ENCODE measurements at places on chromosomes 4 and X.

- DNase-seq, result no peak
These were observed 3.4 kb downstream of the PF4V1 start for GRCh38 chr4:73856518-73856917.

DNA sequence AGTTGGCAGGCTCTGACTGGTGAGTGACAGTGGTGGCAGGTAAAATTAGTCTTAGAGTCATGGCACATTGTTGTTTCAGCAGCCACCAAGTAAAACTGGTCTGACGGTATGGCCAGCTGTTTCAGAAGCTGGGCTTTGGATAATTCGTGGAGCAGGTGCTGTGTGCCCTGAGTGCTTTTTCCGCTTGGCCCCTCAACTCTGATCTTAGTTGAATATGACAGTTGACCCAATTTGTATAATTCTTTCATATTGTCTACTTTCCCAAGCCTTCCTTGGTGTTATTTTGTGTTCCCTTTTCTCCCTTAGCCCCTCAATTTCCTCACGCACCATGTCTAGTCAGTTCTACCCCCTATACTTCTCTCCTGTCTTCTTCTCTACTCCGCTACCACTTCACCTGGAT is 32.0 kb downstream of the CDS1 start:
- no peak for DNase-seq

GRCh38 chr4:99414401-99414800 is 20.7 kb downstream of the ADH7 start:
- DNase-seq, result no peak

DNA sequence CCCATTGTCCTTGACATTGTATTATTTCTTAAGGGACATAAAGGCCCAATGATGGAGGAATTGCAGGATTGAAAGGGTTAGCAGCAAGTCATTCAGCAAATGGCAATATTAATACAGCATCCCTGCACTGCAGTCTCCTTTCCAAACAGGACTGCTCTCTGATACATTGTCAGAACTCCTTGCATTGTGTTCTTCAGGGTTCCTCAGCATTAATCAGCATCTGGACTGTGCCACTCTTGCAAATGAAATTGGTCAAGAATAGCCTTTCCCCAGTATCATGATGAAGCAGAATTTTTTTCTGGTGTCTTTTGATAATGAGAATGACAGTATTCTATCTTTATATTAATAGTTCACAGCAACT is 272.6 kb upstream of the HAND2 start:
- DNase-seq, result no peak

GRCh38 chrX:69197690-69198089 is 32.4 kb upstream of the PJA1 start:
- DNase-seq, result no peak

DNA sequence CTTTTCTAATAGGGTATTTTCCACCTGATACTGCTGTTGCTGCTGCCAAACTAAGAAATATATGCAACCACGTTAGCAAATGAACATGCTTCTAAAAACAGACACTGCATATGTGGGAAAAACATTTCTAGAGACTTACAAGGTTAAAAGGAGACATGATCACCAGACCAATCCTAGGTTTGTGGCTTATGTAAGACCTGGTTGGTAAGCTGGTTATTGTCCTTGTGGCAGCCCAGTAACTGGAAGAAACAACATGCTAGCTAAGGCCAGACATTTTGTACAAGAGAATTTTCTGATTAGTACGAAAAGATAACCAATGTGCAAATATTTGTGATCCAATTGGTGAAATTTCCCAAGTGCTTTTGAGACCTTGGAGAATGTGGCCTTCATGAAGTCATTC is 112.0 kb downstream of the AFF2 start:
- no peak for DNase-seq

GRCh38 chr4:13994016-13994415 is 366.5 kb upstream of the BOD1L1 start:
- no peak for DNase-seq

GRCh38 chr4:145722561-145722960 is 42.6 kb downstream of the C4orf51 start:
- DNase-seq, result no peak

DNA sequence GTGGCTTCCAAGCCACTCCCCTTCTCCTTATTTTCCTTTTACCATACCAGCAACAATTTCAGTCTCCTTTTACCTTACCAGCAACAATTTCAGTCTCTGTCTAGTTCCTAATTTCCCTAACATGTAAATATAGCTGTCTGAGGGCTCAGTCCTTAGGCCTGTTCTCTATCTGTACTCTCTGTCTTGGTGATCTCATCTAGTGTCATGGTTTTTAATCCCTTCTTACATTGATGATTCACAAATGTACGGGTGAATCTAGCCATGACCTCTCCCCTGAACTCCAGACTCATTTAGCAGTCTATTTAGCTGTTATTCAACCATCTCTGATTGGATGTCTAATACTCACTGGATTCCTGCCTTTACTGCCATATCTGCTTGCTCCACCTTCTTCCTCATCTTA is 7.2 kb downstream of the IL15 start:
- DNase-seq, result no peak

DNA sequence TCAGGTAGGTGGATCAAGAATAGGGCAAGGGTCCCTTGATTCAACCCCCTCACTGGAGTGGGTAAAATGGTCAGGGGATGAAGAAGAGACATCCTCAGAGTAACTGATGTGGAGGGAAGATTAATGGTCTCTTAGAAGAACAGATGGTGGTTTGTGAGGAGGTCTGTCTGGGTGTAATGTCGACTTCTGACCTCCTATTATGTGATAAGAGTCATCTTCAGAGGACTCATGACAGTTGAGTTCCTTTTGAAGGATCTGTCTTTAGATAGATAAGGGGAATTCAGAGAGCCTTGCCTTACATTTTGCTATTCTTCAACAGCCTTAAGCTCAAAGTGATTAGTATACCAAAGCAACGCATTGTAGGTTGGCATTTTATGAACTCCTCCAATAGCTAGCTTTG is 27.1 kb upstream of the MAGEA8 start:
- DNase-seq, result no peak

GRCh38 chrX:151776181-151776731 is 41.7 kb downstream of the CNGA2 start:
- DNase-seq, result no peak

DNA sequence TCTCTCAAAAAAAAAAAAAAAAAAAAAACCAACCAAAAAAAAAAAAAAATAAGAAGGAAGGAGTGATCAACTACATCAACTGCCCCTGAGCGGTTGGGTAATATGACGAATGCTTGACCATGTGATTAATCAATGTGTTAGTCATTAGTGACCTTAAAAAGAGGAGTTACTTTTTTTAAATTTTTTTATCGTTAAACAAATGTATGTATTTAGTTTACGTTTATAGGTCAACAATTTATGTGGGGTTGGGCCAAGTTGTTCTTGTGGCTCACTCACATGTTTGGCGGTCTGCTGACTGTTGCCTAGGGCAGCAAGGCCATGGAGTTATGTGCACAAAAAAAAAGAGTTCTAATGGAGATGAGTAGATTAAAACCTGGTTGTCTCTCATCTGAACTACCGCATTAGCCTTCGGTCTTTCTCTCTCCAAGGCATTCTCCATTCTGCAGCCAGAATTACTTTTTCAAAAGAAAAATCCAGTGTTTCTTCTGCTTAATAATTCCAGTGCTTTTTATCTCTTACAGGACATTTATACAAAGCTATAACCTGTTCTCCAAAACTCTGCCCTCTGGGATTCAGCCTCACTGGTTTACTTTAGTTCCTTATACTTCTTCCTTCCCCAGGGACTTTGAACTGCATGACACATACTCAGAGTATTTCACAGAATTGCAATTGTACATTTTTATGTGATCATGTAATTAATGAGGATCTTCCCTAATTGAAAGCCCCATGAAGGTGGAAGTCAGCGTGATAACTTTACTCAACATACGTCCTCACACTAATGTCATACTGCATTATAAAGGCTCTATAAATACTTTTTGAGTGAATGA is 505.5 kb downstream of the ANKRD50 start:
- DNase-seq, result no peak

GRCh38 chr4:14452764-14453163 is 549.5 kb upstream of the CPEB2 start:
- no peak for DNase-seq

GRCh38 chr4:119697887-119698393 is 69.3 kb upstream of the PDE5A start:
- no peak for DNase-seq

- no peak for DNase-seq
These were observed 23.2 kb upstream of the AMELX start for GRCh38 chrX:11269996-11270395.

DNA sequence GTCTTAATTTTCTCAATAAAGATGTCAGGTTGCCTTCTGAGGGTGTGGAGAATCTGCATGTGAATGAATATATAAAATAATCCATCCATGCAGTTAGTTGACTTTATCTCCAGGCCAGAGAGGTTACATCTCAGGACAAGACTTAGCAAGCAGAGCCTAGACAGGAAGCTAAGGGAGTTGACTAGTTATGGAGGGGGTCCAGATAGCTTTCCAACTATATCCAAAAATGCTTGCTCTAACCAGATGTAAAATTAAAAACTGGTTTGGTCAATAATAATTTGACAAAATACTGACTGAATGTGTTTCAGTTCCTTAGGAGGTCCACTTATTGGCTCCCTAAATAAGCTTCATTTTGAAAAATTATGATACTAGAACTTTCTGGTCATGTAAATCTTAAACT is 101.4 kb downstream of the PAPSS1 start:
- DNase-seq, result no peak

GRCh38 chr4:138310991-138311390 is 68.8 kb upstream of the SLC7A11 start:
- no peak for DNase-seq

Measured in effector memory CD4-positive, alpha-beta T cell (primary cell).